ENCODE measurements at places on chromosomes 2 and 18.
A peak's percentile ranks its signal among the peaks of the same experiment; 100 is the strongest.

DNA sequence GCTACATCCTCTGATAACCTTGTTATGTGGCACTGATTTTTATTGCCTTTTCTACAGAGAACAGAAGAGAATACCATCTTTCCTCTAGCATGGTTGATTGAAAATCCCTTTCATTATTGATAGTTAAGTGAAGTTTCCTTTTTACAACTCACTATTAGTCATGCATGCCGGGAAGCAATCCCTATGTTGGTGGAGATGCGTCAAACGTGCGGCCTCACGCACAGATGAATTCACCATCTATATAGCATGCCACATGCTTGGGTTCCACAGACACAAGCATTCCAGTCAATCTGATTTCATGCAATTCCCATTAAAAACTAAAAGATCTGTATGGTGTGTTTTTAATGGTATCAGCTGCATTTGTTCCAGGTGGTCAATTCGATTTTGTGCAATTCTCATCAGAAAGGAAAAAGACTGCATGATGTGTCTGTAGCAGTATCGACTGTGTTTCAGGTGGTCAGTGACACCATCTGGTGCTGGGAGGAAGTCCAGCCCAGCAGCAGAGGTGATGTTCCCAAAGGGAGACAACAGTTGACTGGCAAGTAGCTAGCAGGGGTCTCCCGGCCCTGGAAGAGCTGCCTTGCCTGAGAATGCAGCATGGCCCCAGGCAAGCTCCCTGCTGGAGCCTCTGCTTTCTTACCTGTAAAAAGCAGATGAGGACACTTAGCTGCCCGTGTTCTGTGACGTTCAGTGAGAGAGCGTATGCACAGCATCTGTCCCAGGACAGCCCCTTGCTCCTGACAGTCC, 151.3 kb upstream of the NCK2 start:
- DNase-seq, result peak; percentile 50

DNA sequence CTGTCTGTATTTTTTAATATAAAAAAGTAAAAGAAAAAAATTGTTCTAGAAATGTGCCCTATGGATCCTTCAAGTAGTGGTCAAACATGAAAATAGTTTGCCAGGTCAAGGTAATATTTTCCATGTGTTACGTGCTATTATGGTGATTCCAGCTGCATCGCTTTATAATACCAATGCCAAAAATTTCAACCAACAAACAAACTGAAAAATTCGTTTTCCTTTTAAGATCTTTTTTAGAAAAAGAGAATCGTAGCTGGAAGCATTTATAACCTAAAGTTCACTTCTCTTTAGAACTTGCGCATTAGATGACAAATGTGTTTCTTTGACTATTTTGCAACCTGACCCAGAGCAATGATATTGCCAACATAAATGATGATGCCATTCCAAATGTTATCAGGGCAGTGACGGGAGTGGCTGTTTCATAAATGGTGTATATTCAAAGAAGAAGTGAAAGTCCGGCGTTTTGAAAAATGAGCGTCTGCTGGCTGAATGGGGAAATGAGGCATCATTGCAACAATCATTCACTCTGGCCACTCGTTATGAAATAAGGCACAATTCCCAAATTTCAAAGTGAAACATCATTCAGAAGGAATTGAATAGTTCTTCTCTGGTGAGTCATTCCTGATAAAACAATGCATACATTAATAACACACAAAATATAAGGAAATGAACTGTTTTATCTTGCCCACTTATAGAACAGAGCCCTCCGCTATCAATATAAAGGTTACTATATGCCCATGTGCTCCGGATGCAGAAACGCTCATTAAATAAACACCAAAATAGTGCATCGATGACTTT, 297.4 kb downstream of the TGIF1 start:
- peak; percentile 25 for DNase-seq

DNA sequence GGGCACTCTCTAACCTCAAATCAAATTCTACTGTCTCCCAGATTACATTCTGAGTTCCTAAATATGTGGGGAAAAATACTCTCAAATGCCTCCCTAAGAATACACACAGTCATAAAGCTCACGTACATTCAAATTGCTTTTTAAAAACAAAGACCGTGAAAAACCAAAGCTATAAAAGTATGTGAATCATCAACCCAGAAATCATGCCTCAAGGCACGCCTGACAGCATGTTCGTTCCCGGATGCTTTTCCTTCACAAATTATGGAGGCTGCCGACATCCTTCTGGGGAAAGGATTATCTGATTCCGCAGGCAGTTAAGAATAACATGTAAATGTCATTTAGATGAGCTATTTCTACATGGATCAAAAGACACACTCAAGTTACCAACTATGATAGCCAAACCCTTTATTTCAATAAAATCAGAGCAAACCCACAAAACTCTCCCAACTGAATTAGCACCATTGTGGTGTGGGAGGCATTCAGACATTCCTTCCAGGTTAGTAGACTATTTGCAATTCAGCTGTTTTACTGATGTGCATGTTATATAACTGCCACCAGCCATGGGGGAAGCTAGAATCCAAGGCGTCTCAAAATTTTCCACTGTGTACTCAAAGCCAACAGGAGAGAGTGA, 398.2 kb upstream of the TRIB2 start:
- DNase-seq, result peak; percentile 84

- peak; percentile 14 for DNase-seq
These were observed 42.3 kb downstream of the XRCC5 start for GRCh38 chr2:216151313-216152025.

Measured in HT1080 (cell line).